ENCODE measurements at places on chromosomes 6 and 20.

GRCh38 chr6:20891161-20891560, 356.9 kb downstream of the CDKAL1 start:
- no peak for DNase-seq

- no peak for DNase-seq
Measured at GRCh38 chr6:122020588-122021264, 378.7 kb upstream of the HSF2 start.

GRCh38 chr20:62143081-62143956, at the start of the genes PSMA7 and SS18L1:
Gene PSMA7, minus strand, starts transcription at chr20:62143394. Its CDS starts 91 bp downstream, at chr20:62143303.
Gene SS18L1, plus strand, starts transcription at chr20:62143769. Its CDS starts 52 bp downstream, at chr20:62143821.
- peak; percentile 85 for DNase-seq

- no peak for DNase-seq
Measured at GRCh38 chr6:74914888-74915287, 291.0 kb downstream of the COL12A1 start.

DNA sequence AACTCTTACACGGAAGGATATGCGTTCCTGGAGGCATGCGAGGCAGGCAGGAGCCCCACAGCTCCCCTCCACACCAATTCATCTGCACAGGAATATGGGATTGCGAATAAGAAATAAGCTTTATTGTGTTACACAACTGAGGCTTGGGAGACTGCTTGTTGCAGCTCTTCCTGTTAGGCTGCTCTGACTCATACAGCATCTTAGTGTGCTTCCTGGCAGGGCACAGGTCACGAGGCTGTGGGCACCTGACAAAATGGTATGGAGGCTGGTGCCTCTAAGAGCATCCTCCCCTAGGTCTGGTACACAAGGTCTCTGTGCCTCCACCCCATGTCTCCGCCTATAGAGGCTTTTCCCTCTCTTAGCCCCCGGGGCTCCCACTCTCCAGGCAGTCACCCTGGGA, 6.8 kb downstream of the SLC22A3 start:
- no peak for DNase-seq

DNA sequence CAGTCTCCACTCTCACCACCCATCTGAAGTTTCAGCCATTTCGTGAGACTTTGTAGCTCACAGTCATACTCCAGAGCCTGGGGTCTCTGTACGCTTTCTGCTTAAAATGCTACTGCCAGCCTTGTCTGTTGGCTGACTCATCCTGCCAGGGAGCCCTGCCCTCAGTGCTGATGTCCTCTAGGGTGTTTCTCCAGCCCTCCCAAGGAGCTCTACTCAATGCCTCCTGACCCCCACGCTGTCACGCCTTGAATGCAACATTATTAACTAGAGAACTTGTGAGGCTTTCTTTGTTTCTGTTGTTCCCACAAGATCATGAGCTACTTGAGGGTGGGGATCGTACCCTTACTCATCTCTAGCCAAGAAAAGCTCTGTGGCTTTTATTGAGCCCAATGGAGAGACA, 20.1 kb downstream of the KIF16B start:
- DNase-seq, result no peak

DNA sequence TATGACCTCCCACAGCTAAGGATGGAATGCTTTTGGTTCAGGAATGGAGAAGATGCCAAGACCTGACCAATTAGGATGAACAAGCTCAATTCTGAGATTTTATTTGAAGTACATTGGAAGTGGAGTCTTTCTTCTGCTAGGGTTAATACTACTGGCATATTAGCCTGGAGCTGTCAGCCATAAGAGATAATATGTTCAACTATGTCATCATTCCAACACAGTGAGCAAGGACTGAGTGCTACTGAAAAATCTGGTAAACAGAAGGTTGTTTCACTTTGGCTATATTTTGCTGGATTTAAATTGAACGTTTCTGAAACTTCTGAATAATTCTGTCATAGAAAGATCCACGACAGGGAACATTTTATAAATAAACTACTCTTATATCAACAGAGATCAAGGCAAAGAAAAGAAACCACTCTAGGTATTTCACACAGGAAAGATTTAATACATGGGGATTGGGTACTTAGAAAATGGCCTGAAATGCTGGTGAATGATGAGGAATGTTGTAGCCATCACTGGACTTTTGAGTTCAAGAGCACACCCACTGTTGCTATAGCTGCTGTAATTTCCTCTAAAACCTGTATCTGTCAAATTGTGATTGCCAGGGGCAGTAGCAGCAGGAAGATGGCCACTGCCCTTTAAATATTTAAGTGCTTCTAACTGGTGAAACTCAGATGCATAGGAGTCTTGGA, 200.5 kb downstream of the PLCB4 start:
- DNase-seq, result peak; percentile 74

- no peak for DNase-seq
Measured at GRCh38 chr20:4763723-4764510, 42.2 kb downstream of the PRND start.

GRCh38 chr6:149190224-149190831, 127.2 kb upstream of the TAB2 start:
- peak; percentile 52 for DNase-seq

DNA sequence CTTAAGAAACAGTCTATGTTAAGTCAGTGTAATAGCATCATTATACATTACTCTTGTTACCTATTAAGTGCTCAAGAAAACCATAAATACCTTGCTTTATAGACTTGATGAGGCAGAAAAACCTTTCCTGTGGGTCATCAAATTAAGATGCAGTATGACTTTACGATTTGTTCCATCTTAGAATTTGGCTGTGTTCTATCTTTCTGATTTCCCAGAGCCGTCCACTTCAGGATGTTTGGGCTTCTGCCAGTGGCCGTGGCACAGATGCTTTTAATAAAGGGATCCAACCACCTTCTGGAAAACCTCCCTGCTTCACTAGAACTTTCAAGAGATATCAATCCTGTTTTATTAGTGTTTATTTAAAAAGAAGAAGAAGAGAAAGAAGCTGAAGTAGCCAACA, 71.2 kb downstream of the PDE7B start:
- DNase-seq, result peak; percentile 94

GRCh38 chr6:126553854-126554253, 213.9 kb downstream of the CENPW start:
- DNase-seq, result no peak

- peak; percentile 62 for DNase-seq
Measured at GRCh38 chr6:38554700-38555413, 84.9 kb downstream of the BTBD9 start.

- DNase-seq, result no peak
Measured at GRCh38 chr6:36713846-36714245, 16.2 kb downstream of the RAB44 start.

- no peak for DNase-seq
Measured at GRCh38 chr6:19444041-19444440, 393.1 kb upstream of the ID4 start.

GRCh38 chr6:118875672-118876071, 18.3 kb upstream of the ASF1A start:
- DNase-seq, result no peak

- DNase-seq, result no peak
Measured at GRCh38 chr20:55610756-55611155, 394.6 kb downstream of the CBLN4 start.

DNA sequence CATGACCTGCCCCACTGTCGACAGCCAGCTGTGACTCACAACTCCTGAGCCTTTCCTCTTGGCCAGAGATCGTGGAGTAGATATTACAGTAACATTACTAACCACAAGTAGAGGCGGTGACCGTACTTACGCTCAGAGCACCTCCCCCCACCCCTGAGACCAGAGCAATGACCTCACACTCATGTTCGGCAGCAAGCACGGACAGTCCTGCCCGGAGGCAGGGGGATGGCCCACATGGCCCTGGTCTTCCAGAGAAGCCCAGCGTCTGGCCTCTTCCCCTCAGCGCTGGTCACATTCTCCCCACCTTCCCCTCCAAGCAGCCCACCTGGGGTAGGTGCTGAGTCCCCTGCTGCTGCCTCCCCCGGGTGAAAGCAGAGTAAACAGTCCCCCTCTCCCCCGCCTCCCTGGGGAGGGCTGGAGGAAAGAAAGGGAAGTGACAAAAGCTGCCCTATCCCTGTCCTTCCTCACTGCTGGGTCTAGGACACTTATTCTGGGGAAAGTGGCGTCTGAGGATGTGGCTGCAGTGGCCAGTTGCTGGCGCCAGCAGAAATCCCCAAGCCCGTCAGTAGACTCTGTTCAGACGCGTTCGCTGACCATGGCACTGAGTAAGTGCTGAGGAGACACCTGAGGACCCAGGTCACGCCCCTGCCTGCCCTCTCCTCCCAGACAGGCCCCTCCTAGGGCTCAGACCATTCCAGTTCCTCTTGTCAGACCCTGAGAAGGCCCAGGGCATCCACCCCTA, 68.5 kb downstream of the MRPL14 start:
- DNase-seq, result peak; percentile 100

DNA sequence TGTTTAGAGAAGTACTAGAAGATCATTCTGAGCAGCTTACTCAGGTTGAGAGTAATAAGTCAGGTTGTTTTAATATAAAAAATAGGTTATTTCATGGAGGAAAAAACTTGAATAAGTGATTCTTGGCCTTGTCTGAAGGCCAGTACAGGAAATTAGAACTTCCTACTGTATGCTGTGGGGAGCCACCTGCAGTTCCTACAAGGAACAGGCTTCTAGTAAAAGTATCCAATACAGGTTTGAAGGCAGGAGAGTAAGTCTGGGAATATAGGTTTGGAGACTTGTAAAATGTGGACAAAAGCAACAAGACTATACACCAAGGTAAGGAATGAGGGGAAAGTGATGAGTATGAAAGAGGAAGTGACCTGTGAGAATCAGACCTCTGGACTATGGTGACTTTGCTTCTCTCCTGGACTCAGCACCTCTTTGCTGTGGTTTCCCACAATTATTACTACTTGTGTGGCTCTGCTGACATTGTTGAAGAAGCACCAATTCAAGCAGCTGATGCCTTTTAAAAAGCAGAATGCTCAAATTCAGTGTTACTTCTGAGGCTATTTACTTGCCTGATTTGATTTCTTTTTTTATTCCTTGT, 278.6 kb downstream of the TBC1D7 start:
- no peak for DNase-seq

GRCh38 chr20:44454306-44454963, 21.2 kb upstream of the TTPAL start:
- no peak for DNase-seq

DNA sequence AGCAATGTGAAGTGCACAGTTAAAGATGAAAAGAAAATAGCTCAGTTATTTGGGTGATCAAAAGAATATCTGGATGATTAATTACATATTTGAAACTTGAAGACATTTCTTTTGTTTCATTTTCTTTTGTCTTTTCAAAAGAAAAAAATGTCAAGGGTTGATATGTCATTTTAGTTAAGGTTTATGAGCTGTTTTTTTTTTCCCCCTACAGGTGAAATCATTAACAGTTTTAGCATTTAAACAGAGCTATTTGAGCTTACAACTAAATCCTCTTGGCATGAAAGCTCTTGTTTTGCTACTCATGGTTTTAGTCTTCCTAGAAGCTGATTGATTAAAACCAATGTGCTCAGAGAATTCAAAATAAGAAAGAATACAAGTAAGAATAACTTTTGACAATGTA, 887.3 kb downstream of the PHF3 start:
- DNase-seq, result no peak

DNA sequence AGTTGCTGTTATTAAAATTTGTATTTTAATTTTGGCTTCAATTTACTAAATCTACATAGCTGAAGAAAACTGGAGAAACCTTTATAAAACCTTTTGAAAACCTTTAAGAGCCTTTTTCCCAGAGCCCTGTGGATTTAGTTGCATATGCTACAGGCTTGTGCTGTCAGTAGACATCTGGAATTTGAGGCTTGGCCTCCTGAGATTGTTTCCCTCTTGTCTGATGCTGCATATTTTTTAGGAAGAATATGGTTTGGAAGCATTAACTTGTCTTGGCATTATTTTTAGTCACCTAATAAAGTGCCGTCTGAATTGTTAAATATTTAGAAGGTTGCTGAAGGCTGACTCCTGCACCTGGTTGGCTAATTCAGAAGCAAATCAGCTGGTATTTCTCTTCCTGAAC, 369.4 kb downstream of the UTRN start:
- DNase-seq, result no peak

GRCh38 chr6:75208298-75209183, 2.7 kb upstream of the COL12A1 start:
- DNase-seq, result peak; percentile 84

DNA sequence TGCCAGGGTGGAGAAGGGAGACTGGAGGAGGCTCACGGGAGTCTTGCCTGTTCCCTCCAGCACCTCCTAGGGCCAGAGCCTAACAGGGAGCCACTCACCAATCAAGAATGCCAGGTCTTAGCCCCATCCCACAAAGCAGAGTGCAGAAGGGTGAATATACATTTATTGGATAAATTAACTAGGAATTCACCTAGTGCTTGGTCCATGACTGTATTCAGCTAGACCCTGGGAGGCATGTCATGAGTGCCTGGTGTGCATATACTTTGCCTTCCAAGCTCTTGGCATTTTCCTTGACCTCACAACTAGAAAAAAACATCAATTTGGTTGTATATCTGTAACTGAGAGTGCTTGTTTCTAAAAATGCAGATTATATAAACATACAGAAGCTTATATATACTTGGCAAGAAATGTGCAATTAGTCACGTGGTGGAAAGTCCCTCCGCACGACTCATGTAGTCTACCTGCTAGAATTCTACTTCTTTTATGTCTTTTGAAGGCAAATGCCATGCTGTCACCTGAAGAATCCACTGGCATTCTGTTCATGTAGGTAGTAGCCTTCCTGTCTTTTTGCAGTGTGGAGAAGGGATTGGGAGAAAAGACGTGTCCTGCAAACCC, 991.0 kb downstream of the KIF16B start:
- DNase-seq, result peak; percentile 52

GRCh38 chr6:166379800-166380199, 2.9 kb downstream of the MPC1 start:
- DNase-seq, result no peak

GRCh38 chr6:116074732-116075390, 14.2 kb upstream of the FRK start:
- no peak for DNase-seq

DNA sequence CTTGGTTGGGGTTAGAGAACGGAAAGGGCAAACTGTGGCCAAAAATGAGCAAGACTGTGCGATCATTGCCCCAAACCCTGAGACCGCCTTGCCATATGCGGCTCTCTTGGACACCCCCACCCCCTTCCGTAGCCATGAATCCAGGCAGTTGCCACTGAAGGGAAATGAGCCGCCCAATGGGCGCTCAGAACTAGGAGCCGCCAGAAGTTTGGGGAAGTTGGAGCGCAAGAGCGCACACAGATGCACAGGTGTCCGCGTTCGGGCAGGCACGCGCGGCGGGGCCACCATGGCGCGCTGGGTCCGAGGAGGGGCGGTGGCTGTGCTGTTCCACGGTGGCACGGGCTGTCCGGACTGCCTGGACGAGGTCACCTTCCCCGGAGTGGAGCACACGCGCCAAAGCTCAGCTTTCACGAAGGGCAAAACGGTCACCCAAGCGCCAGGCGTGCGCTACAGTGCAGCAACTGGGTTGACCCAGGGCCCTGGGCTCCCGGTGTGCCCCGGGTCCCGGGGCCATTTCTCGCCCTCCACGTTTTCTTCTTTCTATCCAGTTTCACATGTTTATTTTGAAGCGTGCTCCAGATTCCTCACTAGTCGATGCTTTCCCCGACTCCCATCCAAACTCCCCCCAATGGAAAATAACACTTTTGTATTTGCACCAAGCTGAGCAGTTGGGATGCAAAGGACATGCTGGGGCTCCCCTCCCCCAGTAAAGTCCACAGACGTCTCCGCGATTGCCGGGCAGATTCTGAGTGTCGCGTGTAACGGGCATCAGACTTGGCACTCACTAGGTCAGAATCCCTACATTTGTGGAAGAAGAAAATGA, 906 bp upstream of the PDE10A start:
- no peak for DNase-seq

GRCh38 chr20:53399083-53399482, 194.6 kb downstream of the ZNF217 start:
- DNase-seq, result no peak

- DNase-seq, result peak; percentile 30
Measured at GRCh38 chr6:98833057-98833306, 1.4 kb upstream of the POU3F2 start.

All from EH (cell line).